Activated CD4-positive, CD25-positive, alpha-beta regulatory T cell treated with anti-CD3 and anti-CD28 coated beads, Interleukin-2, amount 50 U/mL, for 24 hours (primary cell): ENCODE measurements at places on chromosomes 6 and 20.
A peak's percentile ranks its signal among the peaks of the same experiment; 100 is the strongest.

- no peak for ATAC-seq
Measured at GRCh38 chr6:1123386-1124375, 188.2 kb upstream of the FOXQ1 start.

GRCh38 chr6:12066297-12066696, 54.2 kb downstream of the HIVEP1 start:
- ATAC-seq, result no peak

DNA sequence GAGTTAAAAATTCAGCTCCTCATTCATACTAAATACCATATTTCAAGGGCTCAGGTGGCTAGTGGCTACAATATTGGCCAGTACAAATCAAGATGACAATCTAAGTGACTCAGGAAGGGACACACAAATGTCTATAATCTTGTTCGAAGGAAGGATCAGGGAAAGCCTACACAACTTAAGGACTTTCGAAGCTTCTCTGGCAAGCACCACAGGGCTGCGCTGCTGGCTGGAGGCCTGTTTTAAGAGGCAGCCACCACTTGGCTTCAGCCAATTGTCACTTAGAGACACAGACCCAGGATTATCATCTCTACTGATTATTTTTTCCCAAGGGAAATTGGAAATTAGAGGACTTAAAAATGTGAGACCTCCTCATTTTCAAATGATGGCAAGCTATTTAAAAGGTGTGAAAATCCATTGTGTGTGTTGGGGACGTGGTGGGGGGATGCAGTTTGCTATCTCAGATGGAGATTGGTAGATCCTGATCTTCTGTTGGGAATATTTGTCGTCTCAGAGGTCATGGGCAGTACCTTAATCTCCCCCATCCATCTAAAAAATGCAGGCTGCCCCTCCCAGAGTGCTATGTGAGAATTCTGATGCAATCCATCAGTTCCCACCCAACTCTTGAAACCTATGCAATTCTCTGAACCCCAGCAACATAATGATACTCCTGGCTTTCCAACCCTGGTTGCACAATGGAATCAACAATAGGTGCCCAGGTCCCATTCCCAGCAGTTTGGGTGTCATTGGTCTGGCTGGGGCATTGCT, 11.3 kb downstream of the ARHGAP40 start:
- no peak for ATAC-seq

GRCh38 chr20:19901226-19901625, 115.9 kb upstream of the NAA20 start:
- no peak for ATAC-seq

GRCh38 chr6:113551168-113551567, 306.0 kb upstream of the MARCKS start:
- ATAC-seq, result no peak

DNA sequence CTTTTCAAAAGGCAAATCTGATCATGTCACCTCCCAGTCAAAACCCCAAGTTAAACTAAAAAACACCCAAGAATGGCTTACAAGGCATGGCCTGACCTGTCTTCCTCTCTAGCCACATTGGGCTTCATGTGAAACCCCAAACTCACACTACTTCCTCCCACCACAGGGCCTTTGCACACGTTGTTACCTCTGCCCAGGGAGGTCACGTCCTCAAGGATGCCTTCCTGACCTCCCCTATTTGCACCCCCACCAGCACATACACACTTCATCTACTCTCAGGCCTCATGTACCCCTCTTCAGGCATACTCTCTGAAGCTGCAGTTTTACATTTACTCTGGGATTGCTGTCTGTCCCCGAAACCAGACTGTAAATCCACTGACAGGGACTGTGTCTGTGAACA, 6.1 kb downstream of the EZR start:
- no peak for ATAC-seq

- ATAC-seq, result peak; percentile 91
Measured at GRCh38 chr6:46642928-46643751, 9.5 kb downstream of the CYP39A1 start.

GRCh38 chr6:124010574-124010973, 206.9 kb downstream of the NKAIN2 start:
- ATAC-seq, result no peak

DNA sequence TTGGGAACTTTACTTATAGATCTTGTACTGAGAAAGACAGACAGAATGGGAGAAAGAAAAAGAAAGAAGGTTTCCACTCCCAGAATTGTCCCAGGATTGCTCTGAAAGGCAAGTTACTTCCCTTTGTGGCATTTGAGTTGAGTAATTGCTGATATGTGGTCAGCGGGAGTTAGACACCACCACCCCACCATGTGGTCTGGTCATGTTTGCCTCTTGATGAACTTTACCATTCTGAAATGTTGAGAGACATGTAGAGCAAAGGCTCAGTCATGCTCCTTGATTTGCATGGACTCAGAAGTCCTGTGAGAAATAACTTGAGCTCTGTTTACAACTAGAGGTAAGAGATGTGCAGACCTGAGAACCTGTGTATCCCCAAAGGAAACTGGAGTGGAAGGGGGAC, 17.1 kb downstream of the TCF21 start:
- ATAC-seq, result no peak

DNA sequence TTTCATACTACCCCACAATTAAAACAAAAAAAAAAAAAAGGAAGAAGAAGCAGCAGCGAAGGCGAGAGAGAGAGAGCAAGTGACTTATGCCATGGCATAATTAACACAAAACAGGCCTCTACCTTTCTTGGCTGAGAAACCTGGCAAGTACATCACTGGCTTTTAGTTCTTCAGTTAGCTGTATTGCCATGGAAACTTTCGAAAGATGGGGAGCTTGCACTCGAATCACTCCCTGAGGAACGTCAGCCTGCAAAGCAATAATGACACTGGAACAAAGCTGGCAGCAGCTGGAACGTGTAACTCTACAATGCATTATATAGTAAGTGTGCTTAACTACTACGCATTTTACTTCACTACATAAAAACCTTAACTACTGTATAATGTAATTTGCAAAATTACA, 126.1 kb downstream of the ARHGAP18 start:
- ATAC-seq, result no peak

DNA sequence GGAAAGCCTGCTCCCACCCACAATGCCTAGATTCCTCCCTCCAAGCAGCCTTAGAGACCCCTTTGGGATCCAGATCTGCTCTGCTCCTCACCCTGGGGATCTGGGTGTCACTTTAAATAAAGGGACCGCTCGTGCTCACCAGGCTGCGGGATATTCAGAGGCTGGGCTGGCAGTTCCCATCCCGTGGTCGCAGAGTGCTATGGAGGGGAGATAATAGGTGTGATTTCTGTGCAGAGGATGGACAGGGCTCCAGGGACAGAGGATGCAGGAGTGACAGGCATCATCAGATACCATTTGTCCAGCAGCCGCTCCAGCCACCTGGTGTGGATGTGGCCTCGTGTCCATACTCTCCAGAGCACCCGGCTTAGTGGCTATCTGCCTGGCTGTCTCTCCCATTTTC, 415.9 kb upstream of the SULF2 start:
- no peak for ATAC-seq

GRCh38 chr6:148342350-148343046, at the start of gene SASH1:
TSS of gene SASH1 (plus strand) at chr6:148342838. CDS start at chr6:148343068, 230 bp downstream.
- ATAC-seq, result no peak

DNA sequence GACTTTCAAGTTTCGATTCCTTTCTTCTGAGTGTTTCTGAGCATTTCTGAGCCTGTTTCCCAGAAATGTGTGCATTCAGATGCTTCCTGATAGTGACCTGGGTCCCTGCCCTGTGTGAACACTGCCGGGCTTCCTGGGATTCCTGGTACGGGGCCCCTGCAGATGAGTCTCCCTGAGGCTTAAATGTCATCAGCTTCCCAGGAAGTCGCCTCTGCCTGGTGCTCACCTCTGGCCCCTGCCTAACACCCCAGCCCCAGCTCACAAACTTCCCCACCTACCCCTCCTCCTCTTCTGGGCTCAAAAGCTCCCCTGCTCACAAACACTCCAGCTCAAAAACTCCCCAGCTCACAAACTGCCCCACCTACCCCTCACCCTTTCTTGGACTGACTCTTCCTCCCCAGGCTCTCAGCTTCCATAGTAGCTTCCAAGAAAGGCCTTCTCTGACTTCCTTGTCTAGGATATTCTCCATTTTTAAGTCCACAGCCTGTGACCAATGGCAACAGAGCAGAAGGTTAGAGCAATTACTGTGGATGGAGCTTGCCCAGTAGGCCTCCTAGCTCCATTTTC, 42.0 kb downstream of the TGM2 start:
- no peak for ATAC-seq

GRCh38 chr6:72748759-72749158, 126.9 kb downstream of the KCNQ5 start:
- no peak for ATAC-seq

DNA sequence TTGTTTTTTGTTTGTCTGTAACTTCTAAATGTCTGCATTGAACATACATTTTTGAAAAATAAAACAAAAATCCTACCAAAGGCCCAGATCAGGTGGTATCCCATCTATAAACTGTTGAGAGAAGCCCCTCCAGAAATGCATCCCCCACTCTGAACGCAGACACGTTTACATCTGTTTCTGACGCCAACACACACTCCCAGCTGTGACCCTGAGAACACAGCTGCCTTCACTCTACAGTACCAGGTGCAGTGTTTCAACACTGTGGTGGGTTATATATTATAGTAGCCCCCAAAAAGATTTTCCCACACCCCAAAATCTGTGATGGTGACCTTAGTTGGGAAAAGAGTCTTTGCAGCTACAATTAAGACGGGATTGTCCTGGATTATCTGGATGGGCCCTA, 199.1 kb upstream of the JARID2 start:
- ATAC-seq, result no peak

GRCh38 chr6:158086054-158086503, 82.0 kb downstream of the SERAC1 start:
- no peak for ATAC-seq

DNA sequence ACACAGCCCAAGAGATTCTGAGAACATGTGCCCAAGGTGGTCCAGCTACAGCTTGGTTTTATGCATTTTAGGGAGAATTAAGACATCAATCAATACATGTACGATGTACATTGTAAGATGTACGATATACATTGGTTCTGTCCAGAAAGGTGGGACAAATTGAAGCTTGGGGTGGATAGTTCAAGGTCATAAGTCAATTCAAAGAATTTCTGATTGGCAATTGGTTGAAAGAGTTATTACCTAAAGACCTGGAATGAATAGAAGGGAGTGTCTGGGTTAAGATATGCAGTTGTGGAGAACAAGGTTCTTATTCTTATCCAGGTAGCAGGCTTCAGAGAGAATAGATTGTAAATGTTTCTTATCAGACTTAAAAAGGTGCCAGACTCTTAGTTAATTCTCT, 31.8 kb upstream of the LCA5 start:
- ATAC-seq, result no peak

GRCh38 chr20:44401770-44402390, 46.4 kb downstream of the HNF4A start:
- ATAC-seq, result no peak

- ATAC-seq, result no peak
Measured at GRCh38 chr6:151514000-151514730, 20.3 kb downstream of the CCDC170 start.

- ATAC-seq, result no peak
Measured at GRCh38 chr6:68572975-68573374, 62.1 kb upstream of the ADGRB3 start.

DNA sequence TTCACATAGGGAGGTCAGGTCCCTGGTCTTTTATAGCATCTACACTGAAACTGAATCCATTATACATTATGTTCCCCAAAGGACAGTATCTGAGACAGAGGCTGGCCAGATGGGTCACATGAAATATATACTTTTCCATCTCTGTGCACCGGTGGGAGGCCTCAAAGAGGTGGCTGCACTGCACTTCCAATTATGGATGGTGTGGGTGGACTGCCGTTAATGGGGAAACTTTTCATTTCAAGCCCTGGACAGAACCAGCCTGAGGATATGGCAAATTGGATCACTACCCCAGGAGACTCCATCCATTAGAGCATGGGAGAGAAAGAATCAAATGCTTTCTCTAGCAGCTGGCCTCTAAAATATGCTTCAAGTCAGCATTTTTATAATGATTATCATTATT, 280.5 kb upstream of the OPRM1 start:
- ATAC-seq, result no peak

DNA sequence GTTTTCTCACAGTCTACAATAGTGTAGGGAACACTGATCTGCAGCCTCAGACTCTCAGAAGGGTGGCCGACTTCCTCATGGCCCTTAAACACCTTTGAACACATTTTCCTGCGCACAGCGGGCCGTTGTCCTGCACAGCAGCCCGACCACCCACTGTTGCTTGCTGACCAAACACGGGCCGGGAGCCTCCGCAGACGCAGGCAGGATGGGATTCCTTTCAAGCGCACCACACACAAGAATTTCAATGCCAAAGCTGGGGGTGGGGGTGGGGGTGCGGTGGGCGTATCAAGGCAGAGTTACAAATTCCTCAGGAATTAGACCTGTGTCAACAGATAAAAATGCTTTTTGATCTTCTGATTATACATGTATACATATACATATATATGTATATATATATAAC, 74.5 kb downstream of the HUS1B start:
- no peak for ATAC-seq

- ATAC-seq, result no peak
Measured at GRCh38 chr20:20820104-20820503, 107.7 kb upstream of the RALGAPA2 start.

DNA sequence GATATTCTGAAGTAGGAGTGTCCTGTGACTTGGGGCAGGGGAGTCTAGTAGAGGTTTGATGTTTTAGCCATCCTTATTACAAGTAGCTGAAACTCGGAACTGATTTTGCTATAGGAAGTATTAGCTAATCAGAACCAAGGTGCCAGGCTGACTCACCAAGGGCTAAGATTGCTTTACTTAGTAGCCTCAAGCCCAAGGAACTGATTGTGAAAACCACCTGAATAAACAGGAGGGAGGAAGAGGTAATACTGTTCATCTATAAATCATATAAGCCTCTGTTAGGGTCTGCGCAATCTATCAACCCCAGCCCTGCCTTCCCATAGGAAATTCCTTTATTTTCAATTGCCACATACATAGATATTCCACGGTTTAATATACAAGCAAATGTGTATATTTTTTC, 54.4 kb downstream of the GNAS start:
- peak; percentile 69 for ATAC-seq

GRCh38 chr6:134436281-134436815, 118.4 kb upstream of the SGK1 start:
- peak; percentile 93 for ATAC-seq

DNA sequence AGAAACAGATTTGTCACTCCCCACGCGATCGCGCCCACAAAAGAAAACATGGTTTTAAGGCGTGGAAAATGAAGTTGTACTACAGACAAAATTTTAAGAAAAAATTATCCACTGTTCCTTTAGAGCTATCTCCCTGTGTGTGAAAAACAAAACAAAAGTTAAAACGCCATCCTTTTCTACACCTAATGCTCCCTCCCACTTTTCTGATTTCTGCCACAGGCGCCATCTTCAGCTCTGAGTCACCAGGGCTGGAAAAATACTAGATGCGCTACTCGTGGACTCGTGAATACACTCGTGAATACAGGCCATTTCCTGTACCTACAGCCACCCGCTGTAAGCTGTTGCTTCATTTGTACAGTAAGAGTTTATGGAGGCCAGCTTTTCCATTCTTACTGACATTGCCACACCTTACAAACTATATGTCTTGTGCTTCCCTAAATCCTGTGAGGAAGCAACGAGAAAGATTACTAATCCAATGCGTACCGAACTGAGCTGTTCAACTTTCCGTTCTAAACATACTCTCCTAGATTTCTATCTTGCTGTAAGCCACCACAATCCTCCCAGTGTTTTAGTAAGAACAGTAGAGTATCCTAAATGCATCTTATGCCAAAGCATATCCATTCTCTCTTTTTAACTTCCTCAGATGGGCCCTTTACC, 773 bp upstream of the AHI1 start:
- ATAC-seq, result peak; percentile 66
